ENCODE measurements at places on chromosomes 12 and 14. TPM values are rescaled to one million over a fixed set of nuclear protein-coding genes. Genes with fewer than 3 reads are reported as not detected.

Gene CACNA2D4
- total RNA-seq, result 0.29 TPM

Gene RPL10L
- total RNA-seq, result not detected

Gene SLC7A8
- not detected for total RNA-seq

Gene ACOT4
- total RNA-seq, result not detected

Gene RND1
- total RNA-seq, result 0.48 TPM

Gene PPM1H
- 3.0 TPM for total RNA-seq

Gene BLOC1S1
- total RNA-seq, result 226 TPM

Gene ERGIC2
- total RNA-seq, result 34.3 TPM

Gene TAS2R46
- 0.61 TPM for total RNA-seq
